Stimulated activated CD8-positive, alpha-beta memory T cell treated with anti-CD3 and anti-CD28 coated beads, Interleukin-15, amount 100 ng/mL, for 48 hours (primary cell): ENCODE measurements at places on chromosomes 7 and 10.

DNA sequence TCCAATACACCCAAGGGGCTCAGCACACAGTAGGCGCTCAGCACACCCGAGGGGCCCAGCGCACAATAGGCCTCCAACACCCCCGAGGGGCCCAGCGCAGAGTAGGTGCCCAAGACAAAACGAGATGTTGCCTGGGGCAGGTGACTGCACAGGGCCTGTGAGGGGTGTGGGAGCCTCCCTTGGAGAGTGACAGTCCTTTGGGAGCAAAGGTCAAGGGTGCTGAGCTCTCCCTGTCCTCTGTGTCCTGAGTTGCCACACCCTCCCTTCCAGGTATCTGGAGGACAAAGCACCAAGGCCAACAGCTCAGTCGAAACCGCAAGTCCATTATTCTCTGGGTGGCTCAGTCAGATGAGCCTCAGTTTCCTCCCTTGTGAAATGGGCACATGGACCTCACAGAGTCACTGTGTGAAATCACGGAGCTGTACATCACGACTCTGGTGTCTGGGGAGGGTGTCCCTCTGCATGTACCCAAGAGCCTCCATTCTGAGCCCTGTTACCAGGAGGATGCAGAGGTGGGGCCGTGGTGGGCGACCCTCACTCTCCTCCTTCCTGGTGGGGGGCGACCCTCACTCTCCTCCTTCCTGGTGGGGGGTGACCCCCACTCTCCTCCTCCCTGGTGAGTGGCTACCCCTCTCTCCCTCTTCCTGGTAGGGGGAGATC is 81.3 kb downstream of the FOXL3 start:
- DNase-seq: no peak

DNA sequence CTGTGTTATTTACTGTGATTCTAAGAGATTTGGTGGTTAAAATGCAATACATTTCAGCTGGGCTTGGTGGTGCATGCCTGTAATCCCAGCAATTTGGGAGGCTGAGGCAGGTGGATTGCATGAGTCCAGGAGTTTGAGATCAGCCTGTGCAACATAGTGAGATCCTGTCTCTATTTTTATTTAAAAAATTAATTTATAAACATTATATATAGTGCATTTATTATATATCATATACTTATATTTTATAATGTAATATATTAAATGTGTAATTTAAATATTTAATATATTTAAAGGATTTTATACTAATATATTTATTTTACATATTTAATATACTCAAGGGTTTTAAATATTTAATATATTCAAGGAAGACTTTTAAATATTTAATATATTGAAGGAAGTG is 402.8 kb upstream of the PCDH15 start:
- no peak for DNase-seq

- no peak for DNase-seq
Measured at GRCh38 chr10:109737626-109738025, 185.7 kb downstream of the XPNPEP1 start.

DNA sequence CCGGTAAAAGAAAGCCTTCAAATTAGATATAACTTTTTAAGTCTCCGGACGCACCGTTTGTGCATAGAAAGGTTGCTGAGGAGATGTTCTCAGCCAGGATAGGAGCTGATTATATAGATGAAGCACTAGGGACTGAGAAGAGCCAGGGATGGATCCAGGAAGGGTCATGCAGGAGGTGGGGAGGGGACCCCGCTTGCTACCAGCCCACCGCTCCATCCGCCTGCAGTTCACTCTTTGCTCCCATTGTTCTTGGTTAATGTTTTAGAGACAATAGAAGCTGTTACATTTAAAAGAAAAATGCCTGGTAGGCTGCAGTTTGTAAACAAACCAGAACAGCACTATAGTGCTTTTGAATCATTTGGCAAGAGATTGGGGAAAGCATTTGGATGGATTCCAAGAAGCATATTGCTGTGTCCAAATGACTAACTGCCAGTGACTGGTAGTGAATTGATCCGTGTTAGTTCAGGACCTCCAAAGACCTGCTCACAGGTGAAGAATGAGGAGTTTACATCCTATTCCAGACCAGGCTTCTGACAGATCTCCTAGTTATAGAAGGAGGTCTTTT is 175.9 kb upstream of the TAC1 start:
- DNase-seq: no peak

DNA sequence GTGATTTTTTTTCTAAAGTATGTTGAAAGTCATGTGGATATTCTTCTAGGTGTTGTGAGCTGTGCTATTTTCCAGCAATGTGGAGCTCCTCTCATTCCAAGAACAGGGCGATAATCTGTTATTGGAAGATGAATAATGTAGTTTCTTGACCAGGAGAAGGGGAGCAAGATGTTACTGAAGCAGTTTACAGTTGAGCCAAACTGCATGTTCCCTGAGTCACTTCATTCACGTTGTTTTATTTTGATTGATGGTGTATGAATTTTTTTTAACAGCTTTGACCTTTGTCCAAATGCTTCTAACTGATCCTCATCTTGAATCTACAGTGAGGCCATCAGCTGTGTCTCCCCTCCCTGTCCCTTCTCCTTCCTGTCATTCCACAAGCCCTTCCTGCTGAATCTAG is 277.1 kb upstream of the KLF6 start:
- no peak for DNase-seq

- DNase-seq: no peak
Measured at GRCh38 chr10:75672111-75672671, 240.8 kb downstream of the LRMDA start.

- DNase-seq: no peak
Measured at GRCh38 chr10:7188456-7189050, 222.3 kb downstream of the SFMBT2 start.

GRCh38 chr7:135538376-135538775 is 19.3 kb upstream of the NUP205 start:
- DNase-seq: no peak

DNA sequence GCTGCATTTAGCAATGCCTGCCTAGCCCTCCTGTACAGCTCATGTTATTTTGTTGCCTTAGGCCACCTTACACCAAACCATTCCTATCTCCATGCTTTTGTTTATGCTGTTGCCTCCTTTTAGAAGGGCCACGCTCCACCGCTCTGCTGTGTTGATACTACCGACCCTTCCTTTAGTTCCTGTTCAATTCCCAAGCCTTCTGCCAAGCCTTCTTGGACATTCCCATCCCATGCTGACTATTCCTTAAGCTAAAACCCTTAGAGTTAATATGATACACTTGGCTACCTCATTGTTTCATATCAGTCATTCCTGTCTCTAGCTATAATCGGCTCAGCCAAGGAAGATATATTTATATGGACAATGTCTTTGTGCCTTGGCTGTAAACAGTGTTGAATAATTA is 705.5 kb downstream of the LRMDA start:
- DNase-seq: no peak

DNA sequence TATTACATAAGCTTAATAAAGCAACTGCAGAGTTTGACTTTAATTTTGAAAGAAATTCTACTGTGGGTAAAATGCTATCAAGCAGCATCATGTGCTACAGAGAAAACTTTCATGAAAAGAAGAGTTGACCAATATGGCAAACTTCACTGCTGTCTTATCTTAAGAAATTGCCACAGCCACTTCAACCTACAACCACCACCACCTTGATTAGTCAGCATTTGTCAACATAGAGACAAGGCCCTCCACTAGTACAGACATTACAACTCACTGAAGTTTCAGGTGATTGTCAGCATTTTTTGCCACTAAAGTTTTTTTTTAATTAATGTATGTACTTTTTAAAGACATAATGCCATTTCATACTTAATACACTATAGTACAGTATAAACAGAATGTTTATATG is 350.3 kb downstream of the HPSE2 start:
- no peak for DNase-seq

GRCh38 chr7:80699721-80700256 is 61.3 kb downstream of the CD36 start:
- DNase-seq: no peak

- DNase-seq: no peak
Measured at GRCh38 chr10:59361663-59362143, 646 bp downstream of the FAM13C start.

DNA sequence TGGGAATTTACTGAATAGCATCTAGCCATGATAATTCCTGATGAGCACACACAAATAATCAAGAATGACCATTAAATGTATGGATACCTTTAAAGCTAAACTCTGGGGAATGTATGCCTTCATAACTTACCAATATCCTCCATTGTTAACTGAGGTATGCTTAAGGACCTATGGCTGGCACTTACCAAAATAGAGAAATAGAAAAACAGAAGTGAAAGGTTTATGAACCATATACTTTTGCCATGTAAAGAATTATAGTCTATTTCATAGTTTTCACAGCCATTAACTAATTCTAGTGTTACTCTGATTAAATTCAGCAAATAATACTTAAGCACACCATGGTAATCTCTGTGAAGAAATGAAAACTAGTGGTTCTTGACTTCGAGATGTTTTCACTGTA is 1360.6 kb upstream of the LRRTM3 start:
- no peak for DNase-seq

DNA sequence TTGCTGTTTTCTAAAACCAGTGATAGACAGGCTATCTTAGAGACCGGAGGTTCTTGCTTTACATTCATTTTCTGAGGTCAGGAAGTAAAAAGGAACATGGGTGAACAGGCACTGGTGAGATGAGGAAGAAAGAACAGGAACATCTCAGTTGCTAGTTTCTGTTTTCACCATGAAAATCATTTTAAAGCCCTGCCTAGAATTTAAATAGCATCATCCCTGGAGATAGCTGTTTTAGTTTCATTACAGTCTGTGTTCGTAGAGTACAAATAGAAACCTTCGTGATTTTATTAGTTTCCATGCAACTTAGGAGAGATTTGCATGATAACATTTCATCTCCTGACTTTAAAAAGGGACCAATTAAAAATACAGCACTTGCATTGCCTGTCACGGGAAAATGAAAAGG is 14.7 kb downstream of the KCNMA1 start:
- DNase-seq: no peak

- no peak for DNase-seq
Measured at GRCh38 chr10:132516771-132517725, 20.5 kb upstream of the INPP5A start.

GRCh38 chr7:2172311-2173188 is 60.2 kb downstream of the MAD1L1 start:
- DNase-seq: no peak

DNA sequence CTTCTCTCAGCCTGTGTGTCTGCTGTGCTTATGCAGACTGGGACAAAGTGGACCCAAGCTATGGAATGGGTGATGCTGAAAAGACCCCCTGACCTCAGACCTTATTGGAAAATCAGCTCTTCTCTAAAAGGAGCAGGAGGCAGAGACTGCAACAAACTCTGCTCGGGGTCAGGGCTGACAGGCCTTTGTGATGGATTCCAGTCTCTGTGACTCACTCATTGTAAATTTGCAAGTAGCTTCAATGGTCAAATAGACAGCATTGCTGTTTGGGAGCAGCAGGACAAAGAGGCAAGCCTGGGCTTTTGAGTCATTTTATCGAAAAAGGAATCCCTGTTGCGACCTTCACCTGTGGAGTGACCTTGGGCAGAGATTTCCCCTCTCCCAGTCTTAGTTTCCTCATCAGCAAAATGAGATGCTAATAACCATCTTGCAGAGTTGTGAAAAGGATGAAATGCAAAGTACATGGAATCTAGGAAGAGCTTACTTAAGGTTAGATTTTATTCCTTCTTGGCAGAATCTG is 26.1 kb upstream of the GPR26 start:
- DNase-seq: no peak

- DNase-seq: no peak
Measured at GRCh38 chr10:116768786-116769185, 26.4 kb upstream of the HSPA12A start.

DNA sequence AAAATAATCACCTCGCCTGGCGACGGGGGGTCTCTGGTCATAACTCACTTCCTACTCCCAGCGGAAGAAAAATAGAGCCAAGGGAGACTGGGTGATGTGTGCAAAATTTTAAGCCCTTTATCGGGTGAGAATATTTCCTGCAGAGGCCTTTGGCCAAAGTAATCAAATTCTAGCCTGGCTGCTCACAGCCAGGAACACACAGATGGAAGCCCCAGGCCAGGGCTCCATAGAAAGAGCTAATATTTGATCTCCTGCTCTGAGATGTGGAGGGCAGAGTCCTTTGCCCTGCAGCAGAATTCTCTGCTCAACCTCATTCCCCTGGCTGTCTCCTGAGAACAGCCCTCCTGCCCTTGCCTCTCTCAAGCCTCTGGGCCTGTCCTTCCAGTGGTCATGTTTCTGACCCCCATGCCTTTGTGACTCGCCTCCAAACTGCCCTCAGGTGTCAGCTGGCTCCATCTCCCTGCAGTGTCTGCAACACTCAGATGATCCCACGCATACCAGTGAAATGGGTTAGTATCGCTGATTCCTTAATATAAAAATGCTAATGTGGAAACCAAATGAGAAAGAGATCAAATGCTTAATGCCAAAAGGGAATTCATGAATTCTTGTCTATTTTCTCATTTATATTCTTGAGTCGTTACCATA is 34.5 kb downstream of the FRMD4A start:
- DNase-seq: no peak

- DNase-seq: no peak
Measured at GRCh38 chr10:3785851-3786271, 852 bp upstream of the KLF6 start.

DNA sequence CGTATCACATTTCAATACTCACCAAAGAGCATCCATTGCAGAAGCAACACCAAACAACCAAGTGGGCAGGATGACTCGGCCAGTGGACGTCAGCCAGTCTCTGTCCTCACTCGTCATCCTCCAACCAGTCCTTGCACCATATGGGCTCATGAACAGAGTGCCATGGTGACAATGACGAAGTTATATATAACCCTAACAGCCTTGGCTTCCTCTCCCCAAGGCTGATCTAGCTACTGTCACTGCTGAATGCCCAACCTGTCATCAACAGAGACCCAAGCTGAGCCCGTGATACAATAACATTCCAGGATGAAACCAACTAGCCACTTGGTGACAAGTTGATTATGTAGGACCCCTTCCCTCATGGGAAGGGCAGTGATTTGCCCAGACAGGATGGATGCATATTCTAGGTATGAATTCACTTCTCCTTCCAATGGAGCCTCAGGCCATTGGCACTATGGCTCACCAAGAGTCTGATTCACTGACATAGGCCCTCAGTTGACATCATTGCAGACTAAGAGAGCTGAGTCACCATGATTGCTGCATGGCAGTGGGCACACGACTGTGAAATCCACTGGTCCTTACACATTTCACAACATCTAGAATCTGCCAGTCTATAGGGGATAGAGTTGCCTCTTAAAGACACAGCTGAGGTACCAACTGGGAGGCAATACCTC is 26.3 kb upstream of the PPIF start:
- DNase-seq: no peak

- no peak for DNase-seq
Measured at GRCh38 chr10:123062726-123063125, 53.9 kb downstream of the ACADSB start.
